ENCODE measurements at places on chromosomes 13 and 19.

DNA sequence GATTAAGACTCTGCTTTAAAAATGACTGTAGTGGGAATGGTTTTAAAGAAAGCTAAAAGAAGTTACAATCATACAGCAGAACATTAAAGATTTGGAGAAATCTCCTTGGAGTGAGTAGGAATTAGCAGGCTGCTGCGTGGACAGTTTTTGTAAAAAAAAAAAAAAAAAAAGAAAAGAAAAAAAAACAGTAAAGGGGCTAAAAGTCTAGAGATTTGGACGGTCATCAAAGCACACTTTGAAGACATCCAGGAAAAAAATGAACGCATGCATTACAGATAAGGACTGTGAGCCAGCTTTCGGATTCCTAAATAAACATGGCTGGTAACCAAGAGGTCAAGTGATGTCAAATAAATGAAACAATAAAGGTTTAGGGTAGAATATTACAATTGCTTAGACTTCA lies 1700.6 kb downstream of the PCDH9 start:
- DNase-seq: no peak

- DNase-seq: peak; percentile 49
Measured at GRCh38 chr19:44401139-44402115, at the start of gene ZNF285. ZNF285 (minus strand) TSS chr19:44401608; CDS start chr19:44397213, 4,395 bp downstream.

GRCh38 chr13:94212196-94212595 lies 267.3 kb downstream of the DCT start:
- DNase-seq: no peak

DNA sequence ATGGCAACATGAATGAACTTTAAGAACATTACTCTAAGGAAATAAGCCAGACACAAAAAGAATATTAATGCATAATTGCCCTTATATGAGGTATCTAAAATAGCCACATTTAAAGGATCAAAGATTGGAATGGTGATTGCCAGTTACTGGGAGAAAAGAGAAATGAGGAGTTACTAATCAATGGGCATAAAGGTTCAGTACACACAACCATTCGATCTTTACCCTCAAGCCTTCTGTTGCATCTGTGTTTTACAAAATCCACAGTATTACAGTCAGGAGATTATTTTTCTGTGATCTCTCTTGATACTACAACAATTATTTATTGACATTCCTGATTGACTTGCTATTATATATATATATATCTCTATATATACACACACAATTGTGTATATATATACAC lies 310.0 kb upstream of the SLITRK5 start:
- no peak for DNase-seq

GRCh38 chr13:46621133-46621532 lies 68.2 kb downstream of the LRCH1 start:
- no peak for DNase-seq

- no peak for DNase-seq
Measured at GRCh38 chr13:106143930-106144709, 391.3 kb downstream of the EFNB2 start.

DNA sequence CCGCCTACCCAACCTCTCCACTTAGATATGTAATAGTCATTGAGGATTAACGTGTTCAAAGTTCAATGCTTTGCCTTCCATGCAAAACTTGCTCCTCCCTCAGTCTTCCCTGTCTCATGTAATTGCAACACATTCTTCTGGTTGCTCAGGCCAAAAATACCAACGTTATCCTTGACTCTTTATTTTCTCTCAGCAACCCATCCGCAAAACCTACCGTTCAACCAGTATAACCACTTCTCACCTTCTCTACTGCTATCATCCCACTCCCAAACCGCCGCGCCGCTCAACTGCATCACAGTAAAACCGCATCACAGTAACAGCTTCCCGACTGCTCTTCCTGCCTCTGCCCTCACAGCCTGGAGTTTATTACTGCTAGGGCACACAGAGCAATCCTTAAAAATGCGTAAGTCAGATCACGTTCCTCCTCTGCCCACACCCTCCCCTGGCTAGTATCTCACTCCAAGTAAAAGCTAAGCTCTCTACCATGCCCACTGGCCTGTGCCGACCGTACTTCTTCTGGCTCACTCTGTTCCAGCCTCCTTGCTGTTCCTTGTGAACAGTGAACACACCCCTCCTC lies 8.2 kb downstream of the MTIF3 start:
- DNase-seq: no peak

Data from CD8-positive, alpha-beta memory T cell (primary cell).